Stimulated activated CD4-positive, alpha-beta T cell treated with anti-CD3 and anti-CD28 coated beads, Interleukin-4, amount 100 ng/mL, for 1 hour (primary cell): ENCODE measurements at places on chromosomes 7 and 10.

GRCh38 chr7:65812281-65812680, 60.6 kb upstream of the VKORC1L1 start:
- DNase-seq = no peak

GRCh38 chr10:110847374-110847773, 24.4 kb upstream of the PDCD4 start:
- no peak for DNase-seq

GRCh38 chr10:101364721-101365120, 10.8 kb downstream of the BTRC start:
- no peak for DNase-seq

GRCh38 chr7:21192657-21193056, 235.2 kb upstream of the SP4 start:
- no peak for DNase-seq

DNA sequence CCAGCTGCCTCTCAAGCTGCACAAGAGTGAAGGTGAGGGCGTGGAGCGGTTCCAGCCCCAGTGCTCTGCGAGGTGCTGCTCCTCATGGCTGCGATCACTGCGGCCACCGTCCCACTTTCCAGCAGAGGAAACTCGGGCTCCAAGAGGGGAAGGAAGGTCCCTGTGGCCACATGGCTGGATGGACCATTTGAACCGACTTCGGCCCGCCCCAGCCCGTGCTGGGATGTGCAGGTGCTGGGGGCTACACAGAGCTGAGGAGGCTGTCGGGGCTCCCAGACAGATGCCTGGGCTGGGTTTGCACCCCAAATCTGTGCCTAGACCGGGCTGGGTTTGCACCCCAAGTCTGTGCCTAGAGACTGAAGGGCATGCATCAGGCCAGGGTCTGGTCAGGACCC, 186.6 kb downstream of the DNAJB6 start:
- DNase-seq = no peak

DNA sequence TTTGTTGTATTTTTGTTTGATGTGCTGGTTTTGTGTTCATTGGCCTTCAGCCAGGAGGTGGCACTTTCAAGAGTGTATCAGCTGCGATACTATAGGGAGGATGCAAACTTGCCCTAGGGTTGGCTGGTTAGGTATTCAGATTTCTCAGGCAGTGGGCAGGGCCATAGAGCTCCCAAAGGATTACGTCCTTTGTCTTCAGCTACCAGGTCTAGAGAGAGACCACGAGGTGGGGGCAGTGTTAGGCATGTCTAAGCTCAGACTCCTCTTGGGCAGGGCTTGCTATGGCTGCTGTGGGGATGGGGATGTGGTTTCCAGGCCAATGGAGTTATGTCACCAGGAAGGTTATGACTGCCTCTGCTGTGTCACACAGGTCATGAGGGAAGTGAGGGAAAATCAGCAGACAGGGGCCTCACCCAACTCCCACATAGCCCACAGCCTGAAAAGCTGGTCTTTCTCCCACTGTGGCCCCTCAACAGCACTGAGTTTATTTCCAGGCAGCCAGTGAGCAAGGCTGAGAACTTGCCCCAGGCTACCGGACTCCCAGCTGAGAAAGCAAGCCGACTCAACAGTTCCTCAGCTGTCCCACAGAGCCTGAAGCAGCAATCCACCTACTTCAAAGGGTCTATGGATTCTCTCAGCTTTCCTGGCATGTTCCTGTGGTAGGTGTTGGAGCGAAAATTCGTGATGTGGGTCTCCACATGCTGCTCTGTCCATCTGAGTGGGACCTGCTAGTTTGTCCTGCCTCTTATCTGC, 227.4 kb upstream of the COBL start:
- no peak for DNase-seq

GRCh38 chr10:28704464-28705161, 27.3 kb downstream of the BAMBI start:
- no peak for DNase-seq

DNA sequence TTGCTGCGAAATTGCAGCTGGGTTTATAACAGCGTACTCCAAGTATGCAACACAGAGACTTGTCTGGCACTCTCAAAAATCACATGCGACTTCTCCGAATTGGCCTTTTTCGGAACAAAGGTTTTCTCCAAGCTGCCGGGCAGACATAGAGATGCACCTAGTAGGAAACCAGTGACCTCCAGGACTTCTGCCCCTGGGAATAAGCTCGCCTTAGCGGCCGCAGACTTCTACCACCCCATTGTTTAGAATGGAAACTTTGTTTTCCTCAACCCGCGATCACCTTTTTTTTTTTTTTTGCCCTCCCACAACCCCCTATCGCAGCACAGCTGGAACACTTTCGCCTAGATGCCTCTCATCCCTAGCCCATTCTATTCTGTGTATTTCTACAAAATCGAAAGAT, 4.9 kb upstream of the HOXA10 start:
- DNase-seq = no peak

DNA sequence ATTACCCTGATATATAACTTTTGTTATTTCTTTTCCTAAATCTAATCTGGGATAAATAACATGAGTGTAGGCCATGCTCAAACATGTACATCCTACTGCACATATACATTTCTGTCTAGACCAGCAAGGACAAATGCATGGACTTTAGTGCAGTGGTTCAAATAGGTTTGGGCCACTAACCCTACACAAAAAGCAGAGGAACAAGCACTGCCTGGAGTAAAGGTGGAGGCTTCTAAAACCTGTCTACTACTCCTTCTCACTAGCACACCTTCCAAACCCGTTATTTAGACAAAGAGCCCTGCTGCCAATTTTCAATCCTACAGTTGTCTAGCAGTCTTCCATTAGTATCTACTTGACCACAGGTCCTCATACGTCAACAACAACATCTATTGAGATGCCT, 34.8 kb downstream of the SGCE start:
- DNase-seq = no peak

DNA sequence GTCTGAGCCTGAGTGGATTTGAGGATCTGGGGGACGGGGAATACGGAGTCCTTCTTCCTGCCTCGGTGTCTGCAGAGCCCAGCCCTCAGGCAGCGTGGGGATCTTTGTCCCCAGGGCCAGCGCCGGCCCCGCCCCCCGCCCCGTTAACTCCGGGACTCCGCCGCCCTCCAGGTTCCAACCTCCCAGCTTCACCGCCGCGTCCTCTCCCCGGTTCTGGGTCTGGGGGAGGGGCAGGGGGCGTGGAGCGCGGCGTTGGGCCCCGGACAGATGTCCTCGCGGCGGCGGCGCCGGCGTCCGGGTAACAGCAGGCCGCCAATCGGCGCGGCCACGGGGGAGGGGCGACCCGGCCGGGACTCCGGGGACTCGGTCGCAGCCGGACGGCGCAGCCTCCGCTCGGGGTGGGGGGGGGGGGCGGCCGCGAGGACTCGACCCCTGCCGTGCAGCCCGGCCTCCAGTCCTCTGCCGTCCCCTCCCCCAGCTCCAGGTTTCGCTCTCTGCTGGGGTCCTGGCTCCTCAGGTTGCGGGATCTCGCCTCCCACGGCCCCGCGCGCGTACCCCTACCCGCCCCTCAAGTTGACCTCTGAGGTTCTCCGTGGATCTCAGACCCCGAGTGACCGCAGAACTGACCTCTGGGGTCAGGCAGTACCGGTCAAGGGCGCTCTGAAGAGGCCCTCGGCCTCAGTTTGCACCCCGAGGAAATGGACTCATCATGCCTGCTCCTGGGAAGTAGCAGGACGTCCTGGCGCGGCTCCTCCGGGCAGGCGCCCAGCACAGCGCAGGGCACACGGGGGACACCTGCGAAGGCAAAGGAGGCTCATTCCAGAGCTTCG, 2.3 kb upstream of the ELFN1 start:
- DNase-seq = no peak

- no peak for DNase-seq
Measured at GRCh38 chr10:65306201-65306600, 1619.6 kb upstream of the LRRTM3 start.

GRCh38 chr10:4698075-4698474, 127.9 kb upstream of the AKR1E2 start:
- DNase-seq = no peak

- DNase-seq = no peak
Measured at GRCh38 chr7:98795741-98796493, 73.9 kb downstream of the TMEM130 start.

DNA sequence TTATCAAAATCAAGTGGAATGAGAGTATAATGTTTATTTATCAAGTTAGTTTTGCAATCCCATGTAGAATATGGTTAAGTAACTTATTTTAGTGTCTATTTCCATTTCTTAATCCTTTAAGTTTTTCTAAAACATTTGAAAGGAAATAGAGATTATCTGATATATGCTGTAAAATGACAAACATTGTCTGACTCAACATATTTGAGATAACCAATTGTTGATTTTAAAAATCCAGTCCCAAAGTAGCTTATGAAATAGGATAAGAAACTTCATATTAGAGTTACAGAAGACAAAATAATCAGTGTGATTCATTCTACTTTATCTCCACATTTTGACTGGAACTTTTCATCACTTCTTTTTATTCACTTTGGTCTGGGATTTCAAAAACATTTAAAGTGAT, 38.7 kb upstream of the CDK1 start:
- DNase-seq = no peak

DNA sequence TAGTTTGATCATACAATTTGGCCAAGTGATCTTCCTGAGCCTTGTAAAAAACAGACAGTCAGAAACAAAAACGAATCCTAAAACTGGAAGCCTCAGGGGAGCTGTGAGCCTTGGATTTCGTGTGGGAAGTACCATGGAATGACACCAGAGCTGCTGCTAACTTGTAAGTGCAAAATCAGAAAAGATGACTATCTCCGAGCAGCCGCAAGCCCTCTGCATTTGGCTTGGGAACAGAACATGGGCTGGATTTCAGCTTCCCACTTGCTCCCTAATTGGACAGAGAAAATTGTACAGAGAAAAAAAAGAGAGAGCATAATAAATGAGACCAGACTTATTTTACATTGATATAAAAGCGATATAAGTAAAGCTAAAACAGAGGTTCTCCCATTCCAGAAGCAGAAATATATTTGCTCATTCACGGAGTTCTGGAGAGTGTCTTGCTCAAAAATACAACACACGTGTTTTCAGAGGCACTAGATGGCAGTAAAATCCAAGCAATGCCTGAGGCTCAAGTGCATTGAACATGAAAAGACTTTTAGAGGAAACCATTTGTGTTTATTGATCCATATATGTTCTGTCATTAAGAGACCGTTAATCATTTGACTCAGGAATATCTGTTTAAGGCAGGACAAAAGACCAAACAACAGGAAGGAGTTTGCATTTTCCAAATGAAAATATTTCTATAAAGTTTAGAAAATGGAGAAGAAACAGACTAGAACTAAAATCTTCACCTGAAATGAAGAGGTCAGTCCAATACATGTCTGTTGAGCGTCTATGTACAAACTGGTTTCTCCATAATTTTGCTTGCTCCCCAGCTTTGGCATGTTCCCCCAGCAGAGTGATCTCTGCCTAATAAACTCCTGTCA, 78.3 kb upstream of the SLC26A5 start:
- DNase-seq = no peak

DNA sequence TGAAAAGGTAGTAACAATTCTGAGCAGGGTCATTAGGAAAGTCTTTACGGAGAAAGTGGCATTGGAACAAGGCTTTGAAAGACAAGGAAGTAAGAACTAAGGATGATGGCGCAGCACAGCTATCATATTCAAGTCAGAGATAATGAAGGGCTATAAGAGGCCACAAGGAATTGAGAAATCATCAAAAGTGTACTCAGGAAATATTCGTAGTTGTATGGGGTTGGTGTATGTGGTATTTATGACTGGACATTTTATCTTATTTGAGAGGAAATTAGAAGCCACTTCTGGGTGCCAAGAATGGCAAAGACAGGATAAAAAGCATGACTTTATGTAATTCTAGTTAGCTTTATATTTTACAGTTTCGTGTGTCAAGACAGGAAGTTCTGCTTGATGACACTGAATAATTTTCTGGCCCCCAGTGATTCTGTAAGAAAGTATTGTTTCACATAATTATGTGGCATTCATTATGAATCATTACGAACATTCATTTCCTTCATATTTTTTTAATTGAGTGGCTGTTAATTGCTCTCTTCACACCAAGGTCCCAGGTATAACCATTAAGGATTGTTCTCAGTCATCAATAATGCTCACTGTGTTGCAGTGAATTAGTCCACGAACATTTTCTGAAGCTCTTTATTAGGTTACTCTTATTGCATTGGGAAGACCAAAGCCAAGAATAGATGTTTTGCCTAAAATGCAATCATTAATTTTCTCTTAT, 244.3 kb downstream of the PHF14 start:
- no peak for DNase-seq

GRCh38 chr10:127018298-127018650, 113.0 kb downstream of the DOCK1 start:
- DNase-seq = no peak

GRCh38 chr10:27470885-27471284, 33.2 kb upstream of the RAB18 start:
- no peak for DNase-seq

DNA sequence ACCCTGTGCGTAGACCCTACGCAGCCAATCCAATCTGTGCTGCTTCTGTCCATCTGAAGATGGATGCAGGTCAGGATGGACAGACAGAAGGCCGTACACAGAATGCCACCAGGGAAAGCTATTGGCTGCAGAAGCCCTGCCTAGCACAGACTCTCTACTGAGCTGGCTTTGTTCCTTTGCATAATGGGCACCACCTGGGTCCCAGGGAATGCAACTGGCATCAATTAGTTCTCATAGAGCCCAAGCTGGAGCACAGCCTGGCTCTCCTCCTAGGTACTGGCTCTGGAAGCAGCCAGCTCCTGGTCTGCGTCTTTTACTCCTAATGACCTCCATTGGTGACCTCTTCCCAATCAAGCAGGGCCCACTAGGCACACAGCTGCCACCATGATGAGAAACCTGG, 26.8 kb upstream of the CACUL1 start:
- DNase-seq = no peak

GRCh38 chr10:60967260-60967659, 23.3 kb upstream of the RHOBTB1 start:
- DNase-seq = no peak

GRCh38 chr10:60778971-60779796, 906 bp downstream of the CDK1 start:
- DNase-seq = no peak

DNA sequence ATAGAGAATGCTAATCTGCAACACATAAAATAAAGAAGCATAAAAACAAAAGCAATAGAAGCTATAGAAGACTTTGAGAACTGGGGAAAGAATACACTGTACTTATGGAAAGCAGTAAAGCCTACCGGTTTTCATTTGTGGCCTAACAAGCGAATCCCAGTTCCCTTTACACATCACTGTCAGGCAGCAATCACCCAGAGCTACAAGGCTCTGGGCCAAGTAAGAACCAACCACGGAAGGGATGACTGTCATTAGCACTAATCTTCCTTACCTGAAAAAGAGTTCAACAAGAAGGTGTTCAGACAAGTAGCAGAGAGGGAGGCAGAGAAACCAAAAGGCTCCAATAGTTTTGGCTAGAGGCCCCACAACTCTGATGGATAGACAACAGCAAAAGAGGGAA, 15.0 kb downstream of the CCDC6 start:
- DNase-seq = no peak

DNA sequence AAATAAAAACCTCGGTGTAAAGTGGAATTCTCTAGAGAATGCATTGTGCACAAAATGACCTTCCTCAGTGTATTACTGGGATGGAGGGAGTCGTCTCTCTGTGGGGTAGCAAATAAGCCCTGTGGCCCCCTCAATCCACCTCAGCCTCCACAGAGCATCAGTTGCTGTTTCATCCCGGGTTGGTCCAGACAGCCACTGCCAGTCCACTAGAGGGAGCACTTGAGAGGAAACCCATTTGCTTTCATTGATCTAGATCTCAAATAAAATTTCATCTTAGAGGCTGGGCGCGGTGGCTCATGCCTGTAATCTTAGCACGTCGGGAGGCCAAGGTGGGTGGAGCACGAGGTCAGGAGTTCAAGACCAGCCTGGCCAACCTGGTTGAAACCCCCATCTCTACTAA, 1128.7 kb downstream of the CNTNAP2 start:
- no peak for DNase-seq

- no peak for DNase-seq
Measured at GRCh38 chr7:65475734-65476319, 102.2 kb downstream of the ZNF92 start.
